H4 (cell line): ENCODE measurements at places on chromosomes 4 and X. TPM values are rescaled to one million over a fixed set of nuclear protein-coding genes. Genes with fewer than 3 reads are reported as not detected.

DNA sequence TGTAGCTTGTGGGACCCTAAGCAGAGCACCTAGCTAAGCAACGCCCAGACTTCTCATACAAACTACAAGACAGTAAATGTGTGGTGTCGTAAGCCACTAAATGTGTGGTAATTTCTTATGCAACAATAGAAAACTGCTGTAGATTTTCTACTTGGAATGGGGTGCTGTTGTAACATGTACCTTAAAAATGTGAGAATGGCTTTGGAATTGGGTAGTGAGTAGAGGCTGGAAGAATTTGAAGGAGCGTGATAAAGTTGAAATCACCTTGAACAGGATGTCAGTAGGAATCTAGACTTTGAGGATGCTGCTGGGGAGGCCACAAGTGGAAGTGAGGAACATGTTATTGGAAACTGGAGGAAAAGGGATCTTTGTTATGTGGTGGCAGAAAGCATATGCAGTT lies 43.2 kb upstream of the FUNDC1 start:
- no peak for DNase-seq

L1CAM gene
- total RNA-seq = 7.9 and 9.7 TPM in 2 replicates

DNA sequence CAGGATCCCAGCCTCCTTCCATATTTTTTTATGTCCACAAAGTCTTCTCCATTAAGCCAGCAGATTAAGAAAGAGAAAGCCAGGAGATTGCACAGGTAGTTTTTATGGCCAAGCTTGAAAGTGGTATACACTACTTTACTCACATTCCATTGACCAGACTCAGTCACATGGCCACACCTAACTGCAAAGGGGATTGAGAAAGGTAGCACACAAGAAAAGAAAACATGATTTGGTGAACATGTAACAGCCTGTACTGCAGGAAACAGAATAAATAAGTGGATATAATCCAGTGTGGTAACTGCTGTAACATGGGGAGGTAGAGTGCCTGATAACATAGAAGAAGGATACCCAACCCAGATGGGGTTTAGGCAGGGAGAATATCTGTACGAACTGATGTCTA lies 43.9 kb downstream of the HOPX start:
- DNase-seq = no peak

- DNase-seq = no peak
These were observed 73.2 kb downstream of the HOPX start for GRCh38 chr4:56607926-56608325.

- no peak for DNase-seq
These were observed 497 bp downstream of the HPGD start for GRCh38 chr4:174521800-174522182.

P2RY4 gene
- total RNA-seq = not detected in 2 replicates

- DNase-seq = no peak
These were observed 25.7 kb upstream of the TRPC3 start for GRCh38 chr4:121977251-121978171.
